Glomerular endothelial cell (primary cell): ENCODE measurements at places on chromosomes 2 and 18. TPM values are rescaled to one million over a fixed set of nuclear protein-coding genes. Genes with fewer than 3 reads are reported as not detected.

Gene CCDC74B
- 1.2 and 2.2 TPM in 2 replicates for total RNA-seq

Gene RTKN
- 11.2 and 14.5 TPM in 2 replicates for total RNA-seq

Gene SERPINB7
- 0.58 and 0.82 TPM in 2 replicates for total RNA-seq

Gene HRH4
- not detected in 2 replicates for total RNA-seq

Gene TXNDC2
- total RNA-seq, result not detected in 2 replicates

Gene SKOR2
- total RNA-seq, result not detected in 2 replicates

Gene NEB
- total RNA-seq, result 0.44 and 1.5 TPM in 2 replicates

Gene ACP1
- 84.5 and 88.9 TPM in 2 replicates for total RNA-seq

Gene WDPCP
- total RNA-seq, result 4.2 and 7.0 TPM in 2 replicates

Gene NCOA1
- 10.7 and 12.0 TPM in 2 replicates for total RNA-seq

Gene SERPINB3
- total RNA-seq, result not detected in 2 replicates

Gene ABCG5
- not detected in 2 replicates for total RNA-seq

Gene COL4A4
- total RNA-seq, result under 0.01 and 0.12 TPM in 2 replicates

Gene SCYGR4
- not detected in 2 replicates for total RNA-seq

Gene CCDC150
- total RNA-seq, result 1.6 and 3.8 TPM in 2 replicates

Gene HTR2B
- total RNA-seq, result 0.19 and 1.2 TPM in 2 replicates
